ENCODE measurements at places on chromosomes 7 and 10.
A peak's percentile ranks its signal among the peaks of the same experiment; 100 is the strongest.

DNA sequence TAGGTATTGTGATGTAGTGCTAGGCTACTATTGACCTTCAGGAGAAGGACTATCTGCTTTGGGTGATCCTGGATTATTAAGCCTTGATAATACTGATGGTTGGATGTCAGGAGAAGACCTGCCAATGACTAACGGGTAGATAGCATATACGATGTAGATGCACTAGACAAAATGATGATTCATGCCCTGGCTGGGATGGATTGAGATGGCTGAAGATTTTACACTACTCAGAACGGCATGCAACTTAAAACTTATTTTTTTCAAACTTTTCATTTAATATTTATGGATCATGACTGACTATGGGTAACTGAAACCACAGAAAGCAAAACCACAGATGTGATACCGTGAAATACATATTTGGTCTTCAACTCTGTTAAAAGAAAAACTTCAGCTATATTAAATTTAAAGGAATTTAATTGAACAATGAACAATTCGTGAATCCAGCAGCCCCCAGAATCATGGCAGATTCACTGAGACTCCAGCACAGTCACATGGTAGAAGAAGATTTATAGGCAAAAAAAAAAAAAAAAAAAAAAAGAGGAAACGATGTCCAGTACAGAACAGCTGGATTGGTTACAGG lies 124.6 kb upstream of the CDK13 start:
- DNase-seq: no peak

DNA sequence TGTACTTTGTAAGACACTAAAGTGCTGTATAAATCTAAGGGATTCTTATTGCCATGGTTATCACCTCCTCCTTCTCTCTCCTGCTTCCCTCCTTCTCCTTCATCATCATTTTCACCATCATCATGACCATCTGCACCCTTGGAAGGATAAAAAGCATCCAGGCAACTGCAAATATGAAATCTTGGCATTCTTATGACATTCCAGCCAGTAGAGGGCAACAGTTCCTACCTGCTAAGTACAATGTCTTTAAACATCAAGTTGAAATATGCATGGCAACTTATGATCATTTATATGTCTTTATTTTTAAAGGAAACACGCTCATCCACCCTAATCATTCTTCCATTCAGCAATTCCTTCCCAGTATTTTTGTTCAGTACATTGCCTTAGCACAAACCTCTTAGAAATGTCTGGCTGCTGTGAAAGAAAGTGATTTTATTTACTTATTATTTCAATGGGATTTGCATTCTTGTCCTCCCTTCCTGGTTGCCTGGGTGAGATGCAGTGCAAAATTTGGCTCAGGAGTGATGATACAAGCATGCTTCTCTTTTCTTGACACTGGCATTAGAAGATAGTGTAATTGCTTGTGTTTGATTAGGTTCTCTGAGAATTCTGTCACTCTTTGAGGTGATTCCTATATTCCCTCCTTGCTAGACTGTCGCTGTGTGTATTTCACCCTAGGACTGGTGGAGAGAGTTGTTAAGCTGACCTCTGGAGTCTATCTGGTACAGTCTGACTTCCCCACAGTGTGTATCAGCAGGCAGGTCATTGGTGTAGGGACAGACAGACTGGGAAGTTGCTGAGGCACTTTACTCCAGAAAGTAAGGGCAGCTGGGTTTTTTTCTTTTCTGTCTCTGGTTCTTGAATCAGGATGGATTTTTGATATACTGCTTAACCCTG lies 188.5 kb upstream of the BMPER start:
- peak; percentile 30 for DNase-seq

GRCh38 chr10:96482815-96483588 lies 30.7 kb downstream of the TLL2 start:
- DNase-seq: no peak

GRCh38 chr10:66714741-66715140 lies 211.1 kb upstream of the LRRTM3 start:
- no peak for DNase-seq

DNA sequence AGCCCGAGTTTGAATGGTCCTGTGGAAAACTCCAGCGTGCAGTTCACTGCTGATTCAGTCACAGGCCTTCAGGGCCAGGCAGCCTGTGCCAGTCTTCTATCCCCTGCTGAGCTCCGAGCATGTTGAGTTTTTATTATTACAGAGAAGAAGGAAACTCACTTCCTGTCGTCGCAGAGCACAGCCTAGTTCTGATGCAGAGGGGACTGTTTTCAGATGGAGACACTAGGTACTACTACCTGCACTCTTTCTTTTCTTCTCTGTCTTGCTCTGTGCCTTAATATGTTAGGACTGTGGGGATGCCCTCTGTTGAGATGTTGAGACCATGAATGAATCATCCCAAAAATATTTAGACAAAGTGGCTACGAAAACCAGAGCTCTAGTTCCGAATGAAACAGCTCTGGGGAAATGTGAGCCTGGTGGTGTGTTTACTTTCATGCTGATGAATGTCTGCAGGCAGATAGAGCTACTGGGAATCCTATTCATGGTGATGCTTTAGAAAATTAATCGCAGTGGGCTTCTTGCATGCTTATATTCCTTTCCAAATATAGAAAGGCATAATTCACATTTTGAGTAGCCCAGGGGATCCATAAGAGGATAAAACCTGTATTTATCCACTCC lies 29.6 kb downstream of the CASP7 start:
- no peak for DNase-seq

- DNase-seq: no peak
These were observed 30.1 kb upstream of the INPP5A start for GRCh38 chr10:132507409-132507955.

DNA sequence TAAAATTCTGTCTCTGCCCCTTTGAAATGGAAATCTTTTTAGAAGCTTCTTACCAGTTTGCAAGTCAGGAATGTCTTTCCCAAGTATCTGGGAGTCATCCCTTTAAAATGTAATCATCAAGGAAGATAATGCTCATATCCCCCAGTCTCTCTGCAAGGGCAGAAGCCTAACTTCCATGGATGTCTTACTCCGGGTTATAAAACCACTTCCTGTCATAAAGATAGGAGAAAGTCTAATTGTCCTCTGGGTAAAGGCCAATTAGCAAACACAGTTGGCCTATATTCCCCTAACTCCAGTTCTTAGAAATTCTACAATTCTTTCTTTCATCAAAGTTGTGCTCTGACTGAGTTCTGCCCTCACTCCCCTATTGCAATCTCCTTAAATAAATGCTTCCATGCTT lies 1631.5 kb upstream of the LRRTM3 start:
- no peak for DNase-seq

DNA sequence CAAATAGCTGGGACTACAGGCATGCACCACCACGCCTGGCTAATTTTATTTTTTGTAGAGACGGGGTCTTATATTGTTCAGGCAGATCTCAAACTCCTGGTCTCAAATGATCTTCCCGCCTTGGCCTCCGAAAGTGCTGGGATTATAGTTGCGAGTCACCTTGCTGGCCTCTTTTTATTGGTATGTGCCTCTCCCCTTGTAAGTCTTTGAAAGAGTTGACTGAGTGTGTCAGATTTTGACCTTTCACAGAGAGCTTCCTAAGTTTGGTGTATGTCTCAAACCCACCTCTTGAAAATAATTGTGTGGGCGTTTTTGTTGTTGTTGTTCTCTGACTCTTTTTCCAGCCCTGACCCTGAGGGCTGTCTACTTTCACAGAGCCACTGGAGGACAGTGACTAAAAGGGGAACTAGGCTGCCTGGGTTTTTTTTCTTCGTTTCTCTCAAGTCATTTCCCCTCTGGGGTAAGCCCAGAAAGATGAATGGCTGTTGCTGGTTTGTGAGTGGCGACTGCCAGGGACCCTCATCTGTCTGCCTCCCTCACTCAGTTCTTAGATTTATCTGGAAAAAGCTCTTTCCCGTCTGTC lies 262.8 kb downstream of the ZEB1 start:
- DNase-seq: no peak

DNA sequence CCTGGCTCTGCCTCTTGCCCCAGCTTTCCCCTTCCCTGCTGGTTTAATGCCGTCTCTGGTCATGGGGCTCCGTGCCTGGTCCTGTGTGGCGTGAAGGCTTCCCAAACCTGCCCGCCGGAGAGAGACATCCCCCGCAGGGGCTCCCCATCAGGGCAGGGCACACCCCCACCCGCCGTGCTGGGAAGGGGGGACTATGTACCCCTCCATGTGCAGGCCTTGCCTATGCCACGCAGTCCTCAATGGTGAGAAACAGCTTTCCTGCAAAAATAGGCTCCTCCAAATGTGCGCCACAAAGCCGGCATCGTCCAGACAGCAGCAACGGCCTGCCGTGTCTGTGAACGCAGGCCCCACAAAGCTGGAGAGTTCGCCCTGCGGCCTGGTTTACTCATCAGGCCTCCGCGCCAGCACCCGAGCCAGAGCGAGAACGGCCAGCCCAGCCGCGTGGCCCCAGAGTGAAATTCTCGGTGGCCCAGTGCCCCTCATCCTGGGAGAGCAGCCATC lies 313.4 kb downstream of the DNAJB6 start:
- DNase-seq: no peak

DNA sequence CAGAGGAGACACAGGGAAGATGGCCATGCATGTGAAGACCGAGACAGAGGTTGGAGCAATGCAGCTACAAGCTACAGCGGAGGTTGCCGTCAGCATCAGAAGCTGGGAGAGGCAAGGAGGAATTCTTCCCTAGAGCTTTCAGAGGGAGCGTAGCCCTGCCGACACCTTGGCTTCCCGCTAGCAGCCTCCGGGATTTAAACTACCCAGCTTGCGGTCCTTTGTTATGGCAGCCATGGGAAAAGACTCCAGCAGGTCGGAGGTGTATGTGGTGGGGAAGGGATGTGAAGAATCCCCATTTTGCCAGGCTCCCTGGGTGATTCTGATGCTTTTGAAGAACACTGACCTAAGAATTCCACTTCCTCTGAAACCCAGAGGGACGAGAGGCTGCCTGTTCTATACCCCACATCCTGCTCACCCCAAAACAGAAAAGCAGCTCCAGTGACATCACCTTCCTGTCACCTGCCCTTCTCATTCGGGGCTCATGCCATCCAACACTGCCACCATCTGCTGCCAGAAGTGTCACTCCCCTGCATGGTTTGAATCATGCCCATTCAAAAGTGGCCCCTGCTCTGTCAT lies 3.3 kb upstream of the SEPHS1 start:
- DNase-seq: no peak

DNA sequence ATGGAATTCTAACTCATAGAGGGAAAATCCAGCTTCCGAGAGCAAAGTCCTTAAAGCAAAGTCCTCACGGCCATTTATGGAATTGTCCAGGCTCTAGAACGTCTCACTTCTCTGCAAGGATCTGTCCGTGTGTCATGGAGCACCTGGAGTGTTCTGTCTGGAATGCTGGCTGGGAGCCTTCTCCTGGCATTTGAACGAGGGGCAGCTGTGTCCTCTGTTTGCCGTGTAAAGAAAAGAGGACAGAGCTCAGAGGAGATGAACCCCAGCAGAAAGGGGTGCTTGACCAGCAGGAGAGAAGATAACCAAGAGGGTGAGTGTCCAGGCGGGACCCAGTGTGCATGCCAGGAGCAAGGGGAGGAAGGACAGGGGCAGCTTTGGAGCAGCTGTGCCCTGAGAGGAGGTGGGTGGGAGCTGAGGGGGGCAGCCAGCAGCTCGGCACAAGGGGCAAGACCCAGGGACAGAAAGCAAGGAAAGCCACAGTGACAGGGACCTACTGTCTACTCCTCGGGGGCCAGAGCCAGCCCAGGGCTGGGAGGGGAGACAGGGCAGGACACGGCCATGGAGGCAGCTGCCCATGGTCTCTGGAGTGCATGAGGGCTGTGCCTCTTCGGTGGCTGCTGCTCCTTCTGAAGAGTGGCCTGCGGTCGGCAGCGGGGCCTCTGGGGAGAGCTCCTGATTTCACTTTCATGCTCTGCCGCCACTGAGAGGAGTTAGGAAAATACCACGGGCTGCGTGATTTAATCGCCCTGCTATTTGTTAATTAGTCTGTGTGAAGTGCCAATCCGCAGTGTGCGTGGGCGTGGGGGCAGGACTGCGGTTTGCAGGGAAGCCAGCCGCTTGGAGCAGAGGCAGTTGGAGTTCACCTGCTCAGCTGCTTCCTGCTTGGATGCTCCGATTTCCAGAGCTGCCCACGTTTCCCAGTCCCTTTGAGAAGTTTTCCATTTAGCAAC lies 149.3 kb upstream of the SHH start:
- peak; percentile 49 for DNase-seq

DNA sequence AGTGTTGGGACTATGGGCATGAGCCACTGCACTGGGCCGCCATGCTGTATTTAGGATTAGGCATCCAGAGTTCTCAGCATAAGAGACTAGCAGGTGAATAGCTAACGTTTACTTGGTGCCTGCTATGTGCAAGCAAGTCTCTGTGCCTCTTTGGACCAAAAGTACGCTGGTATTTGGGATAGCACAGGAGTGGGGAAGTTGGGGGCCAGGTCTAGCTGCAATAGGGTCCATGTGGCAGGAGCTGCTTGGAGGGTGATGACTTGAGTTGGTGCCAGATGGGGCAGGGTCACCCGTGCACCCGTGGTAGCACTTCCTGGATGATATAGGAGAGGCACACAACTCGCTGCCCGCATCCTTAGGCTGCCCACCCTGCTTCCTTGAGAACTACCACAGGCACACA lies 22.4 kb downstream of the NACAD start:
- no peak for DNase-seq
